ENCODE measurements at places on chromosomes 7 and 10.

GRCh38 chr10:108545921-108546320 is 1377.4 kb downstream of the XPNPEP1 start:
- DNase-seq: no peak

DNA sequence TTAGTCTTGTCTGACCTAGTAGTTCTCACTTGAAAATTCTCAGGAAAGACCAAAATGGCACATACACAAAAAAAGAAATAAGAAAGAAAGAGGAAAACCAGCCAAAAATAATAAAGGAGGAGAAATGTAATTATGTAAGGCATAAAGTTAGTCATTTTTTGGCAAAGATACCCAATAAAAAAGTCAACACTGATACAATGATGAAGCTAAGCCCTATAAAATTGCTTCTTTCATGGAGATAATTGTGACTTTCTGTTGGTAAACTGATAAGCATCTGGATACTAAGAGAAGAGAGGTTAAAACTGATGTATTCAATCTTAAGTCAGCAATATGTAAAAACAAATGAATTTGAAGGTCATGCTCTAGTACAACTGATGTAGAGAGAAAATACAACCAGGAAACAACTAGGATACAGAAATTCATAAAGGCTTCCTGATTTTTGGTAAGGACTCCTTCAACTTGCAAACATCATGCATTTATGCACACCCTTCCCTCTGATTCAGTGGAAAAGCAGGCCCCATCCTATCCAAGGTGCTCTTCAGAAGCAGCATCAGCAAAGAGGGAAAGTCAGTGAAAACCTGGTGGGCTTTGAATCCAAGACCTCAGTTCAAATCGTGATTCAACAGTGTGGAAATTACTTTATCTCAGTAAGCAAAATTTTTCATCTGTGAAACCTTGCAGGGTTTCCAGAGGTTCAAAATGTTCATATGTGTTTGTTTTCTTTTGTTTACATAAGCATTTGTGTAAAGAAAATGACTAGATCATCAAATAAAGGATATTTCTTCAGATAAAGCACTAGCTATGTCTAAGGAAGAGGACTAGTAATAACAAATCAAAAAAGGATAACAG is 32.6 kb downstream of the IMMP2L start:
- DNase-seq: no peak

- DNase-seq: no peak
Measured at GRCh38 chr10:128793726-128794655, 667.8 kb upstream of the MKI67 start.

GRCh38 chr7:11355399-11356005 is 381.8 kb downstream of the PHF14 start:
- DNase-seq: no peak

- DNase-seq: peak; percentile 58
Measured at GRCh38 chr10:12902135-12902572, 99.4 kb downstream of the CCDC3 start.

GRCh38 chr7:36617408-36617807 is 106.9 kb downstream of the AOAH start:
- no peak for DNase-seq

GRCh38 chr10:74039561-74040145 is 41.7 kb downstream of the VCL start:
- no peak for DNase-seq

DNA sequence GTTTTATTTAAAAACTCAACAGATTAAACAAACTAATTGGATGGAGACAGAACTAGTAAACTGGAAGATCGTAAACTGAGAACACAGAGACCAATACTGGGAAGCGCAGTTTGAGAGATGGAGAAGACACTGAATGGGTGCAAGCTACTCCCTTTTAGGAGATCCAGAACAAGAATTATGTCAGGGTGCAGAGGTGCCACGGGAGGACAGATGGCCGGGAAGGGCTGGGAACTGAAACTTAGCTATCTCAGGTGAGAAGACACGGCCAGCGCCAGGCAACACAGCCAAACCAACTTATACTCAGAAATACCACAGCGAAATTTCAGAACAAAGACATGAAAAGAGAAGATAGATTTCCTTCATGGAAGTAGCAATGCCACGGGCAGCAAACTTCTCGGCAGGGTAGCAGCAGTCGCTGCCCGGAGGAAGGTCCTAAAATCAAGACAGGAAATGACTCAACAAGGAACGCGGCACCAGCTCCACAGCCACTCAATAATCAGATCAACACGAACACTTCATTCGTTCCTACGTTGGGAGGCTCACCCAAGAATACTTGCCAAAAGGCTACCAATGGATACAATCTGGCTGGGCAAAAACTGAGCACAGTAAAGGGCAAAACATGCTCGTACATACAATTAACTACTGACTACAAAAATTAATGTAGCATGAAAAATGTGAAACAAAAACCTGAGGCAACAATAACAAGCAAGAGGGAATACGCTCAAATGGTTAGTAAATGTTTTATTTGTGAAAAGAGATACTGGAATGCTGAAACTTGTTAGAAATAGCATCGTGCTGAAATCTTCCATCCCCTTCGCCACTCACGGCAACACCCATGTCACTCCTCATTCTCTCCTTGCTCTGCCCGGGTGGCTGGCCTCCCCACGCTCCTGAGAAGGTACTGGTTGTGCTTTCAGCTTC is 2.2 kb upstream of the LRRC27 start:
- DNase-seq: no peak

DNA sequence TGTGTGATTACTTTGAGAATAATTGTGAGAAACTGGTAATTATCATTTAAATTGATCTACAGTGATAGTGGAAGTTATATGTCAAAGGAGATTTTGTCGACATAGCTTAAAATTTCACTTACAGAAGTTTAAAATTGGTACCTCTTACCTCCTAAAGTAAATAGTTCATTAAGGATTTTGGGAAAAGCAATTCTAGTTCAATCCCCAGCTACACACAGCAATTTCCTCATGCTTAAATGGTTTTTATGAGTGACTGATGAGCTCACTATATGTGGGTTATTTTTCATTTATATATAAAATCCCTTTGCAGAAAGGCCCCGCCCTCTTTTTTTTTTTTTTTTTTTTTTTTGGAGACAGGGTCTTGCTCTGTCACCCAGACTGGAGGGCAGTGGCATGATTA is 12.7 kb downstream of the KMT2E start:
- no peak for DNase-seq

GRCh38 chr7:82549616-82550285 is 106.2 kb upstream of the CACNA2D1 start:
- no peak for DNase-seq

DNA sequence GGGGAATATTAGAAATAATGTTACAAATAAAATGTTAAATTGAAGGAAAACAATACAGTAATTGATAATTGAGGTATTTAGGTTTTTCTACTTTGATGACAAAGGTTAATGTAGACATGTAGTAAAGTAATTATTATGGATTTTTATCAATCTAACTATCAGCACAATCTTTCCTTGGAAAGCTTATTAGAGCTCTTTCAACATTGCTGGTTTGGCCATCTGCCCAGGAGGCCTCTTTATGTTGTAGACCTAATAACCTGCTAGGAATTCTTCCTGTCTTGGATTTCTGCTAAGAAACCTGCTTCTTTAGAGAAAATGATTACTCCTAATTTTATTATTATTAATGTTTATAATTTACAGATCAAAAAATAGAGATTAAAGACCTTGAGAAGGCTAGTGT is 78.9 kb downstream of the CHRM2 start:
- no peak for DNase-seq

DNA sequence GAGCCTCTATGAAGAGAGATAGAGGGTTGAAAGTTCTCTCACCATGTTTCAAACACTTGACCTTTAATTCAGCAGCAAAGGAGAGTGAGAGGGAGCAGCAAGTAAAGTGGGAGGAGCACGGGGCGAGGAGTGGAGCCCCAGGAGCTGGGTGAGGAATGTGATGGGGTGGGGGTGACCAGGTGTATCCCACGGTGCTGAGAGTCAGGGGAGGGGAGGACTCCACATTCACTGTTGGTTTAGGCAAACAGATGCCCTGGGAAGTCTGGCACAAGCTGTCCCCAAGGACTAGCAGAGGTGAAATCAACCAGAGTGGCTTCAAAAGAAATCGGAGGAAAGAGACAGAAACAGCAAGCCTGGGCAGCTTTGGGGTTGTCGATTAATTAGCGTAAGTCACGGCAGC is 101.8 kb upstream of the PITRM1 start:
- DNase-seq: no peak

DNA sequence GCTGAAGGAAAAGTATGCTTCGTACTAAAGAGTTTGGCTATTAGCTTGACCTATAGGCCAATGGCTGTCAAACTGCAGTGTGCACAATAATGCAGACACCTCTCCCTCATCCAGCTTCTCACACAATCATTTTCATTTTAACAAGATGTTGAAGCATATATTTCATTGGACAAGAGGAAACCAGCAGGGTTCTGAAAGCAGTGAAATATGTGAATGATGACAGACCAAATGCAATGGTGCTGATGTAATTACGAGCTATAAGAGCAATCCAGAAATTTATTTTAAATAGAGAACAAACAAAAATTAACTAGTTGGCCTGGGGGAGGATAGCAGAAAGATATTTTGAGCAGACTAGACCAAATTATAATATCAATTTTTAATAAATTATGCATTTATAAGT is 331.5 kb upstream of the AKR1E2 start:
- DNase-seq: no peak

GRCh38 chr7:138097064-138097741 is 20.9 kb downstream of the AKR1D1 start:
- no peak for DNase-seq

- DNase-seq: no peak
Measured at GRCh38 chr10:35564341-35564968, 40.7 kb upstream of the GJD4 start.

DNA sequence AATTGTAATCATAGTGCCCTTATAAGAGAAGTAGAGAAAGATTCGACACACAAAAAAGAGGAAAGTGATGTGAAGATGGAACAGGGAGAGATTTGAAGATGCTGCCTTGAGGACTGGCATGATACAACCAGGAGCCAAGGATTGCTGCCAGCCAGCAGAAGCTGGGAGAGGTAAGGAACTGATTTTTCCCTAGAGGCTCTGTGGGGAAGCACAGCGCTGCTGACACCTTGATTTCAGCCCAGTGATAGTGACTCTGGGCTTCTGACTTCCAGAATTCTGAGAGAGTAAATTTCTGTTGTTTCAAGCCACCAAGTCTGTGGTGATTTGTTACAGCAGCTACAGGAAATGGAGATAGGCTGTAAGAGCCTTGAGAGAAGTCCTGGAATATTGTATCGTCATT is 98.2 kb downstream of the RAB11FIP2 start:
- no peak for DNase-seq

- DNase-seq: peak; percentile 23
Measured at GRCh38 chr7:77537778-77538280, 734 bp downstream of the PTPN12 start.

GRCh38 chr10:22833781-22834180 is 94.1 kb upstream of the ARMC3 start:
- DNase-seq: no peak

DNA sequence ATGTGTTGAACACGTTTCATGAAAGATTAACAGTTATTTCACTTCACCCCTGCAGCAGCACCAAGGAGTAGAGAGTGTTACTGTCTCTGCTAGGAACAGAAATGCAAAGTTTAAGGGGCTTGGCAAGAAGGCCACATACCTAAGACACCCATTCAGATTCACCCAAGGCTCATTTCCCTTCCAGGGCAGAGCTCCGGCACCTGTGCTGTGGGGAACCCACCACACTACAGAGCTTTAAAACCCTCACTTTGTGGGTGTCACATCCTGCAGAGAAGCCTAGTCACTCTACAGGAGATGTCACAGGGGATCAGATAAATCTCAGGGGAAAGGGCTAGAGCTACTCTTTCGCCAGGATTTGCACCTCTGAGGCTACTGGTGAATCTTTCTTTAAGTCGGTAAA is 176.1 kb upstream of the KLF6 start:
- no peak for DNase-seq

DNA sequence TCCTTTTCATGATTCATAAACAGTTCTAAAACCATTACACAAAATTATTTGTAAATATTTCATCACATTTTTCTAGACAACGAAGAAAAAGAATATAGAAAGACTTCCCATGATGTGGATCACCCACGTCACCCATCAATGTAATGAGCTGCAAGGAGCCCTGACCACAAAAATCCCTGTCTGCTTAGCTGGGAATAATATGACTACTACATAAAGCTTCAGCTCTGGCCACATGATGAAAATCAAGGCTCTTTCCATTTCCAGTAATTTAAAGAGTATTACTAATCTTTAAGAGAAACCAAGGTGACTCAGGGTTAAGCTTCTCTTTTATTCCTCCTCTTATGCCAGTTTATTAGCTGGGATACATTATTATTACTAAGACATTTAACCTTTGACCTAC is 180.8 kb upstream of the CACNA2D1 start:
- DNase-seq: no peak

- no peak for DNase-seq
Measured at GRCh38 chr7:157409149-157409752, 72.4 kb downstream of the DNAJB6 start.

DNA sequence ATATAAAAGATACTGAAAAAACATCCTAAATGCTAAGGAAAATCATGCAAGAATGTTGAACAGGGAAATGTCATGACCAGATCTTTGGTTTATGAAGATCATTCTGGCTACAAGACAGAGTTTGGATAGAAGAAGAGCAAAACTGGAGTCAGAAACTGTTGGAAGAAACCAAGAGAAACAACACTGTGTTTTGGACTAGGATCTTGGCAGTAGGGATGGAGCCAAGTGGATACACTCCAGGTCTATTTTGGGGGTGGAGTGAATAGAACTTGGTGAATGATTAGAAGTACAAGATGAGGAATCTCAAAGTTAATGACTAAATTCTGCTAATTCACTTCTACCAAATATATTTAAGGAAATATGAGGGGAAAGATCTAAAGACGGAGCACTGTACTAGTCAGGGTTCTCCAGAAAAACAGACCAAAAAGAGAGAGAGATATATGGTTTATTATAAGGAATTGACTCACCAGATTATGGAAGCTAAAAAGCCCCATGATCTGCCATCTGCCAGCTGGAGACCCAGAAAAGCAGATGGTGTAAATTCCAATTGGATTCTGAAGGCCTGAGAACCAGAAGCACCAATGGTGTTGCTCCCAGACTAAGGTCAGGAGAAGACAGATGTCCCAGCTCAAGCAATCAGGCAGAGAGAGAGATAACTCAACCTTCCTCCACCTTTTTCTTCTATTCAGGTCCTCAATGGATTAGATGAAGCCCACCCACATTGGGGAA is 254.9 kb downstream of the TRIL start:
- DNase-seq: no peak

- DNase-seq: no peak
Measured at GRCh38 chr10:47184724-47185330, 115.2 kb upstream of the GDF10 start.

GRCh38 chr7:67564959-67565358 is 568.3 kb downstream of the TYW1 start:
- no peak for DNase-seq

GRCh38 chr10:77781451-77782327 is 144.1 kb upstream of the KCNMA1 start:
- no peak for DNase-seq

- DNase-seq: no peak
Measured at GRCh38 chr10:116043861-116044260, 229.1 kb downstream of the GFRA1 start.
